Activated T-helper 1 cell treated with anti-CD3 and anti-CD28 coated beads, Interleukin-2, amount 50 U/mL, for 16 hours (primary cell): ENCODE measurements at places on chromosomes 2 and 18.

GRCh38 chr18:9174302-9174701 is 37.7 kb downstream of the ANKRD12 start:
- no peak for DNase-seq

GRCh38 chr2:45968946-45969584 is 317.6 kb downstream of the PRKCE start:
- DNase-seq = no peak

DNA sequence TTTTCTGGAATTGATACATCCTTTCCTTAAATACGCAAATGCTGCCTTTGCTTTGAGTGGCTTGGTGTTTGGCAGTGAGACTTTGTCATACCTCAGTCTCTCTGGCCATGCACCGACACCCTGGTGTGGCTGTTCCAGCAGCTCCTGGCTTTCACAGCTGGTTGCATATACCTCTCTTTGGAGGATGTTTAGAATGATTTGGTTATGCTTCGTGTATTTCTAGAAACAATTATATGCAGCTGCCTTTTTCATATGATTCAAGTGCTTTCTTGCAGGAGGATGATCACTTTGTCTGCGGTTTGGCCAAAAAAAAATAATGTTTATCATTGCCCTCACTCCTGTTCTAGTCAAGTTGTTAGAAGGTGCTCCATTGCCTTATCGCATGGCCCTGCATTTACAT is 95.0 kb upstream of the EML6 start:
- DNase-seq = no peak

GRCh38 chr2:217563565-217563964 is 439.2 kb downstream of the TNS1 start:
- DNase-seq = no peak

- no peak for DNase-seq
Observed at GRCh38 chr2:207791579-207792243, 22.0 kb upstream of the FZD5 start.

DNA sequence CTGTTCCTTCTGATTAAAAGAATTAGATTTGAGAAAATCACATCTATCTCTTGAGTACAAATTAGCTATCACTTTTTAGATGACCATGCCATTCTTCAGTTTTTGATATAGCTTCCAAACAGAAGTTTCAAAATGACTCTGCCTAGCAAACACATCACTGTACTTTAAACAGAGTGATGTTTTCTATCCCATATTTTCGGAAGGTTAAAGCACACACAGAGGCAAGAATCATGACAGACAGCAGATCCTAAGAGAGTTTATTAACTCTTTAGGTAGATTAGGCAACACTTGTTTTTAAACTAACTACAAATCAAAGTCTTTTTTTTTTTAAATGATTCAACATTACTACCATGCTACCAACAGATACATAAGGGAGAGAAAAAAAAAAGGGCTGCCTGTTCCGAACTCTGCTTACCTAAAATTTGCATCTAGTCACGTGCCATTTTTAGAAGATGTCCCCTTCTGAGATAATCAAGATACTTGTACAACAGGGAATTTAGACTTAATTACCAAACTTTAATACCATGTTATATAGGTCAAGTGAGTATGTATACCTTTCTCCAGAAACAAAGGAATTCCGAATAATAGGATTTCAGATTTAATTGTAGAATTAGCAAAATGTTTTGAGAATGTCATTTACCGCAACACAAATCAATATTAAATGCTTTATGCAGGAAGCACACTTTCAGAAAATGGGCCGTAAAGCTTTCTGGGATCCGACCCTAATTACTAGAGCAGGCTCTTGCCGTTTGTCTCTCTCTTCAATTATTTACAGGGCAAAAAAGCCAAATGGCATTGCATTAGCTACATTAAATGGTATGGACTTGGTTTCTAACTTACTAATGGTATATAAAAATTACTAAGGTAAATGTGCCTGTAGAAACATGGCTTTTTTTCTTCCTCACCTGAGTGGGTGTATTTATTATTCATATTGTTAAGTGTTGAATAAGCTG is 2.6 kb downstream of the RBMS1 start:
- DNase-seq = no peak

GRCh38 chr2:71530641-71531332 is 77.4 kb downstream of the DYSF start:
- no peak for DNase-seq

DNA sequence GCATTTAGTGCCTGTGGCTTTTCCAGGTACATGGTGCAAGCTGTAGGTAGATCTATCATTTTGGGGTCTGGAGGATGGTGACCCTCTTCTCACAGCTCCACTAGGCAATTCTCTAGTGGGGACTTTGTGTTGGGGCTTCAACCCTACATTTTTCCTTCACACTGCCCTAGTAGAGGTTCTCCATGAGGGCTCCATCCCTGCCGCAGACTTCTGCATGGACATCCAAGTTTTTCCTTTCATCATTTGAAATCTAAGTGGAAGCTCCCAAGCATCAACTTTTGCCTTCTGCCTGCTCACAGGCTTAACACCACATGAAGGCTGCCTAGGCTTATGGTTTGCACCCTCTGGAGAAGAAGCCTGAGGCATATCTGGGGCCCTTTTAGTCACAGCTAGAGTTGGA is 492.7 kb downstream of the PIK3C3 start:
- no peak for DNase-seq

DNA sequence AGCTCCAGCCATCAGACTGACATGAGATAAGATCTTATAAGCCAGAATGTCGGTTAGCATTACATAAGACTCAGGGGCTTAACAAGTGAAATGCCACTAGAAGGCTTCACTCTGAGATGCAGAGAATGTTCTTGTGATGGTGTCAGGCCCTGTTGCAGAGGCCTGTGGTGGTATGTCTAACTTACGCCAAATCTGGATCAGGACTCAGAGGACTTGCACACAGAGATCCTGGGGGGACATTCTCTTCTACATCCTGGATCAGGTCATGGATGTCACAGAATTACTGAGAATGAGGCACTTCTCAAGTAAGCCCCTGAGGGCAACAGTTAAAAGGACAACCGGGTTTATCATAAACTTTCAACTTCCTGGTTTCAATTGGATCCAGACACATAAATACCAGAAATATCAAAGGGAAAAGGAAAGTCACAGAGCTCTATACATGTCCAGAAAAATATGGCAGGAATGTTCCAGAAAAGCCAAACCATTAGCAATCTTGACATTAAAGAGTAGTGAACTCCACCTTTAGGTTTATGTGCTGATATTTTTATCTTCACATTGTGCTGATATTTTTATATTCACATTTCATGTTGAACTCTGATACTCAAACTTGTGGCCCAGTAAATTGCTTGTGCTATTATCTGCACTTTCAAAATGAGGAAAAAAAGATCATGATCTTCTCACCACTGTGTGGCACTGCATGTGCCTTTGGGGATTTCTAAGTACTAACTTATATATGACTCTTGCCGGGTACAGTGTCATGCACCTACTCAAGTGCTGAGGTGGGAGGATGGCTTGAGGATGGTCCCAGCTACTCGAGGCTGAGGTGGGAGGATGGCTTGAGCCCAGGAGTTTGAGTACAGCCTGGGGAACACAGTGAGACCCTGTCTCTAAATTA is 137.5 kb upstream of the RNF152 start:
- DNase-seq = no peak

GRCh38 chr2:230805353-230806017 is 59.3 kb upstream of the ITM2C start:
- DNase-seq = no peak

DNA sequence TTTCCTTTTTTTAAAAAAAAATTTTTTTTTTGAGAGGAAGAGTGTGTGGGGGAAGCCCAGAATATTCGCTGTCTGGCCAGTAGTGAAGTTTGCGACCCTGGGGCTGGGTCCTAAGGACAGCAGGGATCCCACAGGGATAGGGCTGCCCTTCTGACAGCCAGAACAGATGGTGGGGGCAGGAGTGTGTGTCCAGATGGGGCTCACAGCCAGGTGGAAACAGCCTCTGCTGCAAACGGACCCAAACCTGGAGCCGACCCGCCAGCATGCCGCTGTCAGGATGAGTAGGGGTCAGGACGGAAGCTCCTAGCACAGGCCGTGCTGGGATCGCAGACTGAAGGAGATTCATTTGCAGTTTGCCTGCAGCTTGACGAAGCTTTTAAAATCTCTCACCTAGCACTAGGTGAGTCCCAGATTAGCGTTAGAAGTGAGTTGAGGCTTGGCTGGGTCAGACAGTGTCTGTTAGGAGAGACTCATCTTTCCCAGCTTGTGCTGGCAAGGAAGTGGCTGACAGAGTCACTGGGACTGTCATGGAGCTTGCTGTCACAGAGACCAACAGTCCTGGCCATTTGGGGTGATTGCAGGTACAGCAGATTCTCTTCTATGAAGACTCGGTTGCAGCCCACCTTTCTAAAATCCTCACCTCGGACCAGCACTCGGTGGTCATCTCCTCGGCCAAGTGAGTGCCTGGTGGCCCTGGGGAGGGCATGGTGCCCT is 93.4 kb downstream of the DGKD start:
- no peak for DNase-seq

DNA sequence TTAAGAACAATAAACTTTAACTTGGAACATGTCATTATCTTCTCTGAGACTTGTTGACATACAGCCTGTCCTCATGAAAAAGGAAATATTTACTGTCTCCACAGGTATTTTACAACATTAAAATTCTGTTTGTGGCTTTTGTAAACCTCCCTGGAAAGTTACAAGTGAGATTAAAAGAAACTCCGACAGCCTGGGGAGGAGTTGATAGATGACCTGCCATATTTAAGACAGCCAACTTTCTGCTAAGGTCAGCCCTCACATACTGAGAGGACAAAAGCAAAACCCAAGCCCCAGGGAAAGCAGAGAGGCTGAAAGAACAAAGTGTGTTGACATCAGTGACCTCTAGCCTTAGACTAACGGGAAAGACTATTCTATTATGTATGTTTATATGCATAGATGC is 350.2 kb downstream of the RIT2 start:
- DNase-seq = no peak

GRCh38 chr2:121101093-121101715 is 183.8 kb downstream of the TFCP2L1 start:
- DNase-seq = no peak

DNA sequence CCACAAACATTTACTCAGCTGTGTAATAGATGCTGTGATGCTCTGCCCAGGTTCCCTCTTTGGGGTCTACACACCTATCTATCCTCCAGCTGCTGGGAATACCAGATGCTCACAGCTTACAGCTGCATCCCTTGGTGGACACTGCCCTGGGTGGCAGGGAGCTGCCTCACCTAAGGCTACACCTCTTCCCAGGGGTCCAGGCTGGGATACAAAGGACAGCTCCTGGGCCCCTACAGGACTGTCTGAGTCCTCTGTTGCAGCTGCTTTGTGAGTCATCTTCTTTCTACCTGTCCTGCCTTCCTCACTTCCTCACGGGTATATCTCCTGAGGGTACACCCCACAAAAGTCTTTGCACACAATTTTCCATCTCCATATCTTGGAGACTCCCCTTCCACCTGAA is 27.6 kb downstream of the THNSL2 start:
- DNase-seq = no peak

DNA sequence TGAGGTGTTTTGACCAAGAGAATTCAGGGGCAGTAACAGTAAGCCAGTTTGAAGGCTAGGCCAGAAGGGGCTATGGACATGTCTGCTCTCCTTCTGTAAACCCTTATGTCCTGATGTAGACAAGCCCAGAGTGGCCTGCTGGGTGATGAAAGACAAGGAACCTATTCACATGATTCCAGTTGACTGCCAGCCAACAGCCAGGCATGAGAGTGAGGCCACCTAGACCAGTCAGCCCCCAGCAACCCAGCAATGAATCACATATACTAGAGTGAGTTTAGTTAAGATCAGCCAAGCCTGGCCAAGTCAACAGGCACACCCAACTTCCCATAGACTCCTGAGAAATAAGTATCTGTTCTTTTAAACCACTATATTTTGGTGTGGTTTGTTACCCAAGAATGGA is 1889.7 kb upstream of the CELF4 start:
- DNase-seq = no peak

- DNase-seq = no peak
Observed at GRCh38 chr2:116820986-116821385, 993.5 kb upstream of the DDX18 start.

GRCh38 chr18:49663899-49664890 is 102.3 kb downstream of the LIPG start:
- DNase-seq = no peak

GRCh38 chr2:191170773-191171172 is 20.0 kb upstream of the STAT4 start:
- DNase-seq = no peak

- DNase-seq = no peak
Observed at GRCh38 chr2:76998152-76998551, 524.0 kb downstream of the LRRTM4 start.

DNA sequence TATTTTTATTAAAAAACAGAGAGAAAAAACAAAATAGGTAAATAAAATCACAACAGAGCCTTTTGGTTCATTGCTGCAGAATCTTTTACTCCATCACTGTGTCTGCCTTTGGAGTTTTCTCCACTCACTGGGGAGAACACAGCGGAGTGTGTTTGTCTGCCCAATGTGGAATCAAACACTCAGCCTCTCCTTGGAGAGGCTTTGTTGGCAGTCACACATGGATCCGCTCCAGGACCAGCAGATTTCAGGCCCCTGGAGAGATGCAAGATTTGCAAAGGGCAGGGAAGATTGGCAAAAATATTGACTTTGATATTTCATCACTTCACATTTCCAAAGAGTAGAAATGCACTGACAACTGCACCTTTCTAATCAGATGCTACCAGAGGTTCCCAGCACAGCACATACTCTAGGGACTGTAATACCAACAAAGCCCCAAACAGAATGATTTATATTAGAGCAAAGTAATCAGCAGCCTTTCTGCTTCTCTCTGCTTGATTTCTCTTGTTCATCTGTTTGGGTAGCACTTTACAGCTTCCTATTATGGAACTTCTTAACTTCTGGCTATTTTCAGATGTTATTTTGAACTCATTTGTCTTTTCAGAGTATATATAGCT is 1898.8 kb upstream of the PIK3C3 start:
- no peak for DNase-seq

GRCh38 chr2:170772295-170772694 is 2.1 kb downstream of the ERICH2 start:
- no peak for DNase-seq

- DNase-seq = no peak
Observed at GRCh38 chr2:155350783-155351580, 652.5 kb downstream of the KCNJ3 start.

- DNase-seq = no peak
Observed at GRCh38 chr2:178891959-178892485, 84.8 kb upstream of the TTN start.

DNA sequence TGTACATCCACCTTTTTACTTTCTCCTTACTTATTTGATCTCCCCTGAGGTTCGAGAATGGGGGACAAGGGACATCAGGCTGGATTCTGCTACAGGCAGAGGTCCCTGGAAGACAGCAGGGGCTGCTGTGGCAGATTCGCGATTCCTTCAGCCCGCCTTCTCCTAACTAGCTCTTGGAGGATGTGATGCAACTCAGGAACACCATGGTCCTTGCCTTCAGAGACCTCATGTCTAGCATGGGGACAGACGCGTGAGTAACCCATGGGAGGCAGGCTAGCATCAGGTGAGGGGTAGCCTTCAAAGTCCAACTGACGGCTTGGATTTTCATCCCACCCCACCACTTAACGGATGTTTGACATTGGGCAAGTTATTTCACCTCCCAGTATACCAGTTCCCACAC is 869 bp upstream of the TCF23 start:
- no peak for DNase-seq

GRCh38 chr2:62698653-62699052 is 6.9 kb upstream of the EHBP1 start:
- DNase-seq = no peak

GRCh38 chr2:62663411-62663810 is 42.1 kb upstream of the EHBP1 start:
- DNase-seq = no peak

GRCh38 chr2:70085711-70086277 is 1.5 kb upstream of the PCBP1 start:
- no peak for DNase-seq
